ENCODE measurements at places on chromosomes 12 and 14. TPM values are rescaled to one million over a fixed set of nuclear protein-coding genes. Genes with fewer than 3 reads are reported as not detected.

The RHEBL1 gene
- total RNA-seq: 15.1 TPM

The HELB gene
- 34.6 TPM for total RNA-seq

The TSPAN19 gene
- total RNA-seq: not detected

The PTPRO gene
- total RNA-seq: 0.26 TPM

GRCh38 chr14:74618078-74618952 lies 6.3 kb upstream of the LTBP2 start:
- peaks cover 83% of the 10 kb centered on the region for H3K27me3 ChIP-seq
- no peaks in the 10 kb centered on the region for H3K36me3 ChIP-seq
- H3K4me3 ChIP-seq: peak overlapping the region; percentile 45
- peak overlapping the region; percentile 83 for H3K27ac ChIP-seq
- peak; percentile 93 for DNase-seq

DNA sequence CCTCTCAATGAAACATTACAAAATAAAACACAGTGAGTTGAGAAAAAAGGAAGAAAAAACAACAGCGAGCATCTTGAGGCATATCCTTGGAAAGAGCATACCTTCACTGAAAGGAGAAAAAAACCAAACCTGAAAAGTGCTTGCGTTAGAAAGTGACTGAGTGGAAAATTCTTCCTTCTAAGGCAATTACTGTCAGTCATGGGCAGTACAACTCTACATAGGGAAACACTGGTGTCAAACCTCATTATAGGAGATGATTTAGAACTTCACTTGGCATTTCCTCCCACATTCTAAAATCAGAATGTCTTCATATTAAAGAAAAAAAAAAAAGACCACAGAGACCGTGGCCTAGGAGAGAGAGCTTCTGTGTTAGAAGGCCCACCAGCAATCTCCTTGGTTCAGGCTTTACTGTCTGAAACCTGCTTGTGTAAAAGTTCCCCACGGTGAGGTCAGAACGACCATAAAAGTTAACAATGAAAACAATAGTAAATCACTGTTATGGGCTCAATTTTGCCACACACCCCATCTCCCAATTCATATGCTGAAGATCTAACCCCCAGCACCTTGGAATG lies 91.1 kb upstream of the CRY1 start:
- H3K4me3 ChIP-seq: no peak overlapping the region
- DNase-seq: no peak
- no peak overlapping the region for H3K27ac ChIP-seq
- no peaks in the 10 kb centered on the region for H3K36me3 ChIP-seq
- H3K4me1 ChIP-seq: peaks cover 2% of the 10 kb centered on the region

- H3K27me3 ChIP-seq: peaks cover 10% of the 10 kb centered on the region
- H3K4me3 ChIP-seq: no peak overlapping the region
- no peaks in the 10 kb centered on the region for H3K4me1 ChIP-seq
- H3K36me3 ChIP-seq: no peaks in the 10 kb centered on the region
- no peak for DNase-seq
Measured at GRCh38 chr12:2288875-2289274, 236.1 kb downstream of the CACNA1C start.

- no peak overlapping the region for H3K4me3 ChIP-seq
- H3K4me1 ChIP-seq: peaks cover 7% of the 10 kb centered on the region
- H3K36me3 ChIP-seq: no peaks in the 10 kb centered on the region
- DNase-seq: no peak
Measured at GRCh38 chr14:89040080-89040459, 215.6 kb downstream of the TTC8 start.

DNA sequence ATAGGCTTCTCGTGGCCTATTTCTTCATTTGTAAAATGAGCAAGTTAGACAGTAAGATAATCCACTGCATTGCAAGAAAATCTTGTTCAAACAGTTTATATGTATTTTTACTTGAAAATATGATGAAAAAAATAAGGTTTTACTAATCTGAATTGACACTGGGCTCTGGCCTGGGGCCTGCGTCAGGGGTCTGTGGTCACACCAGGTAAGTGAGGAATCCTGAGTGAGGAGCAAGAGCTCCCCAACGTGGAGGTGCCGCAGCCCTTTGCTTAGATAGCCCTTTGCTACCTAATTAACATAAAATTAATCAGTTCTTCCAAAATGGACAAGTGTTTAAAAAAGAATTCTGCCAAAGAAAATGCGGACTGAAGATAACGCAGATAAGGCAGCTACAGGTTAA lies 39.1 kb upstream of the STAB2 start:
- peaks cover 13% of the 10 kb centered on the region for H3K4me1 ChIP-seq
- H3K27ac ChIP-seq: no peak overlapping the region
- H3K36me3 ChIP-seq: no peaks in the 10 kb centered on the region
- no peak for DNase-seq
- H3K4me3 ChIP-seq: no peak overlapping the region
- H3K27me3 ChIP-seq: peaks cover 21% of the 10 kb centered on the region

GRCh38 chr12:116784238-116784612 lies 46.1 kb downstream of the RNFT2 start:
- no peaks in the 10 kb centered on the region for H3K4me1 ChIP-seq
- H3K27me3 ChIP-seq: no peaks in the 10 kb centered on the region
- DNase-seq: no peak
- H3K36me3 ChIP-seq: peaks cover 11% of the 10 kb centered on the region
- H3K4me3 ChIP-seq: no peak overlapping the region

DNA sequence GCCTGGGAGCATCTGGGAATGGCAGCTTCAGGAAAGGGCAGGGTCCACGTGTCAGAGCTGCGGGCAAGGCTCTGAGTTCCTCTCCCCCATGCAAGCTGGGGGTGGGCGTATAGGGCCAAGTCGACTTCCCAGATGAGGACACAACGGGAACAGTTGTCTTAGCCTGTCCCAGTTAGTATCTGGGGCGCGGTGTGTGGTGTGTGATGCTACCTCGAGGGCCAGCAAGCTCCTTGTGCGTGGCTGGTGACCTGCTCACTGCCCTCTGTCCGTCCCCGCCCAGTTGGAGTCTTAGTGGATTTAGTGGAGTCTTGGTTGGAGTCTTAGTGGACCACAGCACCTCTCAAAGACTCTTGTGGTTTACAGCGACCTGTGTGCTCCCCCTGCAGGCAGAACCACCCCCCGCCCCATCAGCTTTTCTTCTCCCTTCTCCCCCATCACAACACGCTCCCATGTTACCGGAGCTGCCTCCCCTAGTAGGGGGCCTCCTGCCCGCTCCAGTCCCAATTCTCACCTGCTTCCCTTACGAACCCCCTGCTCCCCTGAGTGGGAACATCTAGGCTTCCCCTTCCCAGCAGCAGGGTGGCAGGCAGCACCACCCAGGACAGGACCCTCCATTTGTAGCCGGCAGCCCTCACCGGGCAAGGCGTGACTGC lies 8.7 kb downstream of the ASPG start:
- no peaks in the 10 kb centered on the region for H3K36me3 ChIP-seq
- no peaks in the 10 kb centered on the region for H3K27me3 ChIP-seq
- no peak overlapping the region for H3K27ac ChIP-seq
- no peaks in the 10 kb centered on the region for H3K4me1 ChIP-seq
- H3K4me3 ChIP-seq: no peak overlapping the region

- peaks cover 48% of the 10 kb centered on the region for H3K4me1 ChIP-seq
- no peak overlapping the region for H3K4me3 ChIP-seq
- H3K36me3 ChIP-seq: peaks cover 63% of the 10 kb centered on the region
- no peak overlapping the region for H3K27ac ChIP-seq
Measured at GRCh38 chr12:105318651-105319483, 11.6 kb upstream of the C12orf75 start.

- peaks cover under 1% of the 10 kb centered on the region for H3K27me3 ChIP-seq
- DNase-seq: no peak
- H3K27ac ChIP-seq: no peak overlapping the region
- H3K4me3 ChIP-seq: no peak overlapping the region
- peaks cover 19% of the 10 kb centered on the region for H3K4me1 ChIP-seq
- peaks cover 14% of the 10 kb centered on the region for H3K36me3 ChIP-seq
Measured at GRCh38 chr12:50287271-50287670, 4.0 kb upstream of the LIMA1 start.

GRCh38 chr12:22856178-22856577 lies 231.2 kb downstream of the ETNK1 start:
- H3K27me3 ChIP-seq: peaks cover 23% of the 10 kb centered on the region
- no peaks in the 10 kb centered on the region for H3K36me3 ChIP-seq

GRCh38 chr12:132222096-132222807 lies 78.0 kb downstream of the NOC4L start:
- H3K4me1 ChIP-seq: peaks cover 4% of the 10 kb centered on the region
- peak overlapping the region; percentile 14 for H3K27ac ChIP-seq
- H3K36me3 ChIP-seq: no peaks in the 10 kb centered on the region
- H3K27me3 ChIP-seq: peaks cover 6% of the 10 kb centered on the region
- peak; percentile 65 for DNase-seq
- no peak overlapping the region for H3K4me3 ChIP-seq

DNA sequence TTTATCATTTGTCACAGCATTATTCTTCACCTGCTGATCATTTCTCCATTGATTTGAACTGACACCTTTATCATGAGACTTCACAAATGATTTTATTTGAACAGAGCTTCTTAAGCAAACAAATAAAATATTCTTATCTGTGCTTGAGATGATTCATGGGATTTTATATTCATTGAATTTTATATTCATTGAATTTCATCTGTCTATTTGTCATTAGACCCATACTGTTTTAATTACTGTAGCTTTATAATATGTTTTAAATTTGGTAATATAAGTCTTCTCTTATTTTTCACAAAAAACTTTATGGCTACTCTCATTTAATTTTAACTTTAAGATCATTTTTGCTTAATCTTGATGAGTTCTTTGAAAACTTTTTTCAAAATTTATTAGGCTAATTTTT lies 777.4 kb upstream of the TBX3 start:
- no peak overlapping the region for H3K27ac ChIP-seq
- no peak overlapping the region for H3K4me3 ChIP-seq
- no peaks in the 10 kb centered on the region for H3K4me1 ChIP-seq
- no peaks in the 10 kb centered on the region for H3K27me3 ChIP-seq
- H3K36me3 ChIP-seq: no peaks in the 10 kb centered on the region
- no peak for DNase-seq

Data from activated CD8-positive, alpha-beta memory T cell treated with anti-CD3 and anti-CD28 coated beads, Interleukin-2, amount 10 ng/mL, durations not matched to agents 7 days and 5 days (primary cell).